ENCODE measurements at places on chromosomes 16 and 17.

DNA sequence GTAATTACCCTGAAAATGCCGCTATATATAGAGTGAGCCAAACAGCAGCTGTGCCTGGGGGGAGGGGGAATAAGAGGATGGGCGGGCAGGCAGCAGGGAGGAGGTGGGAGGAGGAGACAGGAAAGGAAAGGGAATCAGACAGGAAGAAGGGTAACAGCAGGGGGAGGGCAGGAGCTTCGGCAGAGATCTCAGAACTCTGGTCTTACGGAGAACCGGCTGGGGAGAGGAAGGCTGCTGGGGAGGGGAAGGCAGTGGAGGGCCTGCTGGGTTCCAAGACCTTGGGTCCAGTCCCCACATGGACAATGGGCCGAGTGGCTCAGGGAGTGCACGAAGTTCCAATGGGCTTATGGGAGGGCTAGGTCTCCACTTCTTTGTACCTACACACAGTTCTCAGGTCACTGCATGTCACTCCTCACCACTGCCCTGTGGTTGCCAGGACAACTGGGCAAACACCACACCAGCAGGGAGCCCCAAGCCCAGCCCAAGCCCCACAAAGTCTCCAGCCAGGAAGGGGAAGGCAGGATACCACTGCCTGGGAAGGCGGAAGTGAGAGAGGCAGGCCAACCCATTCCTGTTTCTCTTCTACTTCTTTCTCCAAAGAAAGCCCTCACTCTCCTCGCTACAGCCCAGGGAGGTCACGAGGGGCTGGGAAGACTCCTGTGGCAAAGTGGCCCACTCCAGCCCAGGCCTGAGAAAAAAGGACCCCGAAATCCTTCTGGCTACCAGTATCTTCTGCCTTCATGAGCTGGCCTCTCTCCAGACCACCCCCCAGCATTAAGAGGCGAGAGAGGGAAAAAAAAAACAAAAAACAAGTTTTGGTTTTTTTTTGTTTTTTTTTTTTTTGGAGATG lies 25.3 kb downstream of the G6PC3 start:
- peak; percentile 27 for DNase-seq

- no peak for DNase-seq
Observed at GRCh38 chr17:15456972-15457722, 10.3 kb downstream of the CDRT4 start.

- DNase-seq = no peak
Observed at GRCh38 chr17:10177131-10177912, 21.1 kb downstream of the GAS7 start.

DNA sequence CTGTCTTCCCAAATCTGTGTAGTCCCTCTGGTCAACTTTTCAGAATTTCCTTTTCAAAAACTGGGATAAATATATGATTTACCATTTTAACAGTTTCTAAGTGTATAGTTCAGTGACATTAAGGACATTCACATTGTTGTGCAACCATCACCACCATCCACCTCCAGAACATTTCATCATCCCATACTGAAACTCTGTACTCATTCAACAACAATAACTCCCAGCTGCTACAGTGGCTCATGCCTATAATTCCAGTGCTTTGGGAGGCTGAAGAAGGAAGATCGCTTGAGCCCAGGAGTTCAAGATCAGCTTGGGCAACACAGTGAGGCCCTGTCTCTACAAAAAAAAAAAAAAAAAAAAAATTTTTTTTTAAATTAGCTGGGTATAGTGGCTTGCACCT lies 131.0 kb downstream of the AATF start:
- no peak for DNase-seq

DNA sequence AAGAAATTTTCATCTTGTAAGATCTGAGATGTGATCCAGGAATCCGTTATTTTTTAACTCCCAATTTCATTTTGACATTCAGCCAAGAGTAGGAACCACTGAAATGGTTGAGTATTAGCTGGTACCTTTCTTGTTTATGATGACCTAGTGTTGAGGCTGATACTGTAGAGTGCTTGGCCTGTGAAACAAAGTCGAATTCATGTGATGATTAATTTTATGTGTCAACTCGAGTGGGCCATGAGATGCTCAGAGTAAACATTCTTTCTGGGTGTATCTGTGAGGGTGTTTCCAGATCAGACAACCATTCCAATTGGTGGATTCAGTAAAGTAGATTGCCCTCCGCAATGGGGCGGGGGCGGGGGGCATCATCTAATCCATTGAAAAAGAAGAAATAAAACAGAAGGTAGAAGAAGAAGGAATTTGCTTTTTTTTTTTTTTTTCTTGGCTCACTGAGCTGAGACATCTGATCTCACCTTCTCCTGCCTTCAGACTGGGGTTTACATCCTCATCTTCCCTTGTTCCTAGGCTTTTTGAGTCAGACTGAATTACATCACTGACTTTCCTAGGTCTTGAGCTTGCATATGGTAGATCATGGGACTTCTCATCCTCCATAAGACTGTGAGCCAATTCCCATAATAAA lies 264.6 kb upstream of the KCNJ16 start:
- DNase-seq = no peak

GRCh38 chr16:46638947-46639925 lies 18.1 kb upstream of the SHCBP1 start:
- no peak for DNase-seq

- peak; percentile 47 for DNase-seq
Observed at GRCh38 chr16:72172105-72173034, at the start of gene PMFBP1. Gene PMFBP1 (minus strand): TSS chr16:72172155. CDS start chr16:72171208, 947 bp downstream.

- peak; percentile 88 for DNase-seq
Observed at GRCh38 chr17:16215273-16215964, at the start of gene NCOR1. Gene NCOR1 (minus strand): TSS chr17:16215534. CDS start chr17:16194569, 20,965 bp downstream.

GRCh38 chr16:67883146-67883871 lies 1.4 kb upstream of the NRN1L start:
- DNase-seq = no peak

- DNase-seq = peak; percentile 61
Observed at GRCh38 chr16:46853713-46854443, 22.9 kb upstream of the C16orf87 start.

- DNase-seq = peak; percentile 79
Observed at GRCh38 chr17:7650509-7651096, at the start of gene ATP1B2. Gene ATP1B2 (plus strand): TSS chr17:7650926. CDS start chr17:7651519, 593 bp downstream.

GRCh38 chr16:28623172-28623711 lies 13.4 kb upstream of the SULT1A1 start:
- peak; percentile 67 for DNase-seq

- no peak for DNase-seq
Observed at GRCh38 chr16:11484691-11485258, 101.9 kb downstream of the LITAF start.

GRCh38 chr16:50121721-50122445 lies 31.2 kb upstream of the TENT4B start:
- DNase-seq = peak; percentile 42

GRCh38 chr17:4232168-4232813 lies 31.5 kb downstream of the ANKFY1 start:
- DNase-seq = peak; percentile 8

All from CD4-positive, alpha-beta T cell treated with Interleukin-21 for 1 hour (primary cell).